MV-4-11 (cell line): ENCODE measurements at places on chromosomes 2 and 18.
A peak's percentile ranks its signal among the peaks of the same experiment; 100 is the strongest.

DNA sequence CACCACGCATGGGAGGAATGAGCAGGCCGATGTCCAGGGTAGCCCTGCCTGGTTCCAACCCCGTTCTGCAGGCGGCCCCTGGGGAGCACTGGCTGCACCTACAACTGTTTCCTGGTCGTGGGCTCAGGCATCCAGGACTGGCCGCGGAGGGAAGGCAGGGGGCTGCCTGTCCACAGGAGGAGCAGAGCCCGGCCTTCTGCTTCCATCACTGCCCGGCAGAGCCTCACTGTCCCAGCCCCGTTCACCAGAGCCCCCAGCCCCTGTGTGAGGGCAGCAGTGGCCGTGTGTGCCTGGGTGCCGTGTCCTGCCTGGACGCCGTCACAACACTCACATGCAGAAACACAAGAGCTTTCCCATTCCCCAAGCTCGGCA lies 56.2 kb downstream of the KCNG2 start:
- DNase-seq: no peak

DNA sequence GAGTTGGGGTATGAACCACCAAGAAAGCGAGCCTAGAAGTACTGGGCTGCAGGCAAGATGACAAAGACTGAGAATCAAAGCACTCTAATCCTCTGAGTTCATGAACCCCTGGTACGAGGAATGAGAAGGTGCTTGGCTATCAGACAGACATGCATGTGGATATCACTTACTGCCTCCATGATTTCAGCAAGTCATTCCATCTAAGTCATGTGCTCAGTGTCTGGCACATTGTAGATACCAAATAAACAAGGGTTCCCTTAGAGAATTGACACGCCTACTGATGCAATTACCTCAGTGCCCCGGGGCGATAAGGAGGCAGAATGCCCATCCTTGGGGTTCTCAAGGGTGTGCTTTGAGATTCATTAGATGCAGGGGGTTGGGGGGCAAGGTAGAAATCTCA lies 125.6 kb upstream of the PKDCC start:
- peak; percentile 81 for DNase-seq

GRCh38 chr2:100197631-100198153 lies 55.3 kb upstream of the AFF3 start:
- no peak for DNase-seq

DNA sequence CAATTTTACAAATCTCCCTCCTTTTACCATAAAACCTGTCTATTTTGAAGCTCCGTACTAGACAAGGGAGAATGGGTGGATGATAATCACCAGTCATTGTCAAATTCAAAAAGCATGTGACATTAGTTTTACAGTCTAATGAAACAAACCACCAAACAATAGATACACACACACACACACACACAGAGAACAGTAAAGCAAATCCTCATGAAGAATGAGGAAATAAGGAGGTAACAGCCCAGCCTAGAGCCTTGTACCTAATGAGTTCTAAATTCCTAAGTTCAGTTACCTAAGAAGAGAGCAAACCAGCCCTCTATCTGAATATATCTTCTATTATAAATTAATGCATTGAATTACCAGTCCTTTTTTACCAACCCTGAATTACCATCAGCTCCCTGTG lies 36.8 kb upstream of the BZW1 start:
- DNase-seq: no peak

DNA sequence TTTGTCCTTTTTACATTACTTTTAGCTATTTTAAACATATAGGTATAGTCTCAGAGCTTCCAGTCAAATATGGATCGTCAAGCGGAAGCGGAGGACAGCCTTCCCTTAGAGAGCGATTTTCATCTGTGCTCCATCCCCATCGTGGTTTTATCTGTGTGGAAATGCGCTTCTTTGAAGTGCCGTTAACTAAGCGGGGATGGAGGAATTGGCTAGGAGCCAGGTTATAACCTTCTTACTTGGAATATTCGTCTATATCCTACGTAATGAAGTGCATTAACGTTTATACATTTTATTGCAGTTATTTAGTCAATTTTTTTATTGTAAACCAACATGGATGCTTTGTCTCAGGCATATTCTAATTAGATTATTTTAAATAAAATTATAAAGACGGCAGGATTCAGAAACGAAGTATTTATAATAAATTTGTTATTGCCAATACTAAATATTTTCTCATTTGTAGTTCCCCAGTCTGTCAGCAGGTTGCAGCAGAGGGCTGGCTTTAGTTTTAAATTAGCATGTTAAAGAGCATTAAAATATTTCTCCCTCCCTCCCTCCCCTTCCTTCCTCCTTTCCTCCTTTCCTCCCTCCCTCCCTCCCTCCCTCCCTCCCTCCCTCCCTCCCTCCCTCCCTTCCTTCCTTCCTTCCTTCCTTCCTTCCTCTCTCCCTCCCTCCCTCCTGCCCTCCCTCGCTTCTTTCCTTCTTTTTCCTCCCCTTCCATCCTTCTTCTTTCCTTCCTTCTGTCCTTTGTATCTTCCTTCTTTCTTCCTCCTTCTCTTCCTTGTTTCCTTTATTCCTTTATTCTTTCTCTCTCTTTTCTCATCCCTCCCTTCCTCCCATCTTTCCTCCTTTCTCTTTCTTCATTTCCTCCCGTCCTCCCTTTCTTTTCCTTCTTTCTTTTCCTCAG lies 80.6 kb upstream of the DOCK10 start:
- peak; percentile 13 for DNase-seq

DNA sequence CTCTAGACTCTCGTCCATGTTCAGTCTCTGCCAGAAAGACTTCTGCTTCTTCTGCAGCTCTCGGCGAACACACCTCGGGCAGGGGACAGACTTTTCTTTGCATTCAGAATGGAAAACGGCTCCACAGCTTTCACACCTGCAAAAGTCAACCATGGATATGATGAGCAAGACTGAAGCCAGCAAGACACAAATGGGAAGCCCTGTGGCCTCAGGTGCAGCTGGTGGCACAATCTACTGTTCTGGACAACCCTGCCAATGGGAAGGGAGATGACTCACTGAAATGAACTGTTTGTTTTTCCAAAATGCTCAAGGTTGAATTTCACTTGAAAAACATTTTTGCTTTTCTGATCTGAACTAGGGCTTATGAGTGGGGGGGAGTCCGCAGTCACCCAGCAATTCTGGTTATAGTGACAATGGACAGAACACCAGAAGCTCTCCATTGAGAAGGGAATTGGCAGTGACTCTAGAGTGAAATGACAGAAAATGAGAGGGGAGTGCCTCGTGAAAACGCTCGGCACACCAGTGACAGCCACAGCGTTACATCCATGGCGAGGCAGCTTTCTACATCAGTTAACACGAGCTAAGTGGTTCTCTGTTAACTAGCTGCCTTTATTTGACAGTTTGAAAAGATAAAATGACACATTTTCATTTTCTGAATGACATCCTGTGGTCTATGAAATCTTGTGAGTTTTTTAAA lies 58.8 kb upstream of the FZD5 start:
- no peak for DNase-seq

DNA sequence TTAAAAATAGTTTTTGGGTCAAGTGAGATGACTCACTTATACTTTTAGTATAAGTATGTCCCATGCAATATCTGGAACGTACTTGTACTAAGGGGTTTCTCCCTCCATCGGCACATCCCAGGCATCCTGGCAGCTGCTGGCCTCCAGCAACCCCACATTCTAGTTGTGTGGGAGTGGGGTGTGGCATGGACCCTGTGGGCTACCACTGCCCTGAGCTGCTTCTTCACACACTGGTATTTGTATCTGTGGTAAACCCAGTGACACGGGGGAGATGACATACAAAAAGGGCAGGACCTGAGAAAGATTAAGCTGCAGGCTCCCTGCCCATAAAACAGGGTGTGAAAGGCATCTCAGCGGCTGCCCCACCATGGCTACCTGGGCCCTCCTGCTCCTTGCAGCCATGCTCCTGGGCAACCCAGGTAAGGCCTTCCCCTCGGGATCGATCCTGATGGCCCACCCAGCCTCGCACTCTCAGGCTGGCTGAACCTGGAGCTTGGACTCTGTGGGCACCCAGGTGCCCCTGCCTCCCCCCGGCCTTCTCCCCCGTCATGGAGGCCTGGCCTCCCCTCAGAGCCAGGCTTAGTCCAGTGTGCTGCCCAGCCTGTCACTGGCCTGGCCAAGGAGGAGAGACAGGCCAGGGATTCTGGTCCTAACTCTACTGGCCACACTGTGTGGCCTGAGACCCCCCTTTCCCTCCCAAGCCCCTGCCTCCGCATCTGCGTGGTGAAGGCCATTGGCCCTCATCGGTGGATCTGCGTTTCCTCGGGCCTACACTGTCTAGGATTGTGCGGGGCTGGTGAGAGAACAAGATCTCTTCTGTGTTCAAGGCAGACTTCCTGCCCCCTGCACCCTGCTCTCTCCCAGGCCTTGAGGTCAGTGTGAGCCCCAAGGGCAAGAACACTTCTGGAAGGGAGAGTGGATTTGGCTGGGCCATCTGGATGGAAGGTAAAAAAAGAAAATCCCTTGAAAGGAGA lies at the start of gene GNLY:
Gene GNLY (plus strand): TSS at position 307 of the 974 bp plus-strand sequence. CDS start 61 bp downstream, at position 368.
- peak; percentile 36 for DNase-seq

- peak; percentile 72 for DNase-seq
These were observed 57.1 kb downstream of the ZFP36L2 start for GRCh38 chr2:43169099-43169945.

DNA sequence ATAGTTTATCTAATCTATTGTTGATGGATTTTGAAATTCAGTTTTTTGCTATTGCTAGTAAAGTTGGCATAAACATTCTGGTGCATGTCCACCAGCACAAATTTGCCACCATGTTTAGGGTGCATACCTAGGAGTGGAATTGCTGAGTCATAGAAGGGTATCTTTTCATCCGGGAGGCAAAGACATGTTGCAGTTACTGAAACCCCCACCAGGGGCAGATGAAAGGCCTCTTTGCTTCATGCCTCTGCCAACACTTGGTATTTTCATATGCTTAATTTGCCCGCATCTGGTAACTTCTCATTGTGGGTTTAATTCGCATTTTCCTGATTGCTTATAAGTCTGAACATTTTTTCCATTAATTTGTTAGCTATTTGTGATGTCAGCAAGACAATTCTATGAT lies 8.2 kb downstream of the DCC start:
- DNase-seq: no peak

DNA sequence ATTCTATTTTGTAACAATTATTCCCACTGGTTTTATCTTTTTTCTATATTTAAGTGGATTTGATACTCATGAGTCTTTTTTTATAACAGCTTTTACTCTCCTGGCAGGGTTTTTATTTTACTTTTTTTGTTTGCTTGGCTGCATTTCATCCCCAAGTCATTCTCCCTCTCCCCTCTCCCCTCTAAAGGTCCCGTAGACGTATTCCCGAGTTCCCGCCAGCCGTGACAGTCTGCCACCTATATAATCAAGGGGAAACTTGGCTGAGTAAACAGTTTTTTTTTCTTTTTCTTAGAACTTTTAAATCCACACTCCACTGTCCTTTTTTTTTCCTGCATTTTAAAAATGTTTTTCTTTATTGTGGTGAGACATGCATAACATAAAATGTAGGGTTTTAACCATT lies 433.1 kb upstream of the HS6ST1 start:
- DNase-seq: no peak

DNA sequence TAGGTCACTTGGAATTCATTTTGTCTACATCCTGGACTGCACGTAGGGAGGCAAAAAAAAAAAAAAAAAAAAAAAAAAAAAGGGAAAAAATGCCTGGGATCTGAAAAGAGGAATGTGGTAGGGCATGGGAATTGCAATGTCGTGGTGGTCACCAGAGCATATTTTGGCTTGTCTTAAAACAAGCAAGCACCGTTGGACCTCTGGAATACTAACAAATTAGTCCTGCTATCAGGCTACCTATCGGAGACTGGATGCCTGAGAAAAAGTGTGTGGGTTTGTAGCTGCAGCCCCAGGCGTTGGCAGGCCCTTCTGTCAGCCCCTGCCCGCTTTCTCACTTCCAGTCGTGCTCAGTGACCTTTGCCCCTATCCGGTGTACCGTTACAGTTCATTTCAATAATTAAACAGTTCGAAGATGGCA lies 588.5 kb upstream of the ZEB2 start:
- no peak for DNase-seq

DNA sequence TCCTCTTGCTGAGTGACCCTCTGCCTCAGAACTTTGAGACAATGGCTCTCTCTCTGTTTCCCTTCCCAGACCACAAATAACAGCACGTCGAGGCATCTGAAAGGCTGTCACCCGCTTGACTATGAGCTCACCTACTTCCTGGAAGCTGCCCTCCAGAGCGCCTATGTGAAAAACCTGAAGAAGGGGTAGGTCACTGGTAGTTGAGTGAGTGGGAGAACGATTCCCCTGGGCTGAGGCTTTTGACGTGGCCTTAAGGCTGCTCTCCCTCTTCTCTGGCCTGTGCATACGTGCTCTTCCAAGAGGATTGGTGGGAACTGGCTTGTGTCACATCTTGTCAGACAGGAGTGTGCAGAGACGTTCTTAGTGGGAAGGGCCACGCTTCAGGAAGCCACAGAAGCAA lies 63.1 kb upstream of the MCFD2 start:
- peak; percentile 40 for DNase-seq

DNA sequence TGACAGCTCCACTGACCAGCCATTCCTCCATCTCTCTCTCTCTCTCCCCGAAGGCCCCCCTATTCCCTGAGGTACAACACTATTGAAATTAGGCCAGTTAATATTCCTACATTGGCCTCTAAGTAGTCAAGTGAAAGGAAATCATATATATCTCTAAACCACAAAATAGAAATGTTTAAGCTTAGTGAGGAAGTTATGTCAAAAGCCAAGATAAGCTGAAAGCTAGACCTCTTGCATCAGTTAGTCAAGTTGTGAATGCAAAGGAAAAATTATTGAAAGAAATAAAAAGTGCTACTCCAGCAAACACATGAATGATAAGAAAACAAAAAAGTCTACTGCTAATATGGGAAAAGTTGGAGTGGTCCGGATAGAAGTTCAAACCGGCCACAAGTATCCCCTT lies 301.3 kb upstream of the RBMS1 start:
- peak; percentile 38 for DNase-seq

- DNase-seq: no peak
These were observed 1.7 kb downstream of the PNKD start for GRCh38 chr2:218271865-218272530.

DNA sequence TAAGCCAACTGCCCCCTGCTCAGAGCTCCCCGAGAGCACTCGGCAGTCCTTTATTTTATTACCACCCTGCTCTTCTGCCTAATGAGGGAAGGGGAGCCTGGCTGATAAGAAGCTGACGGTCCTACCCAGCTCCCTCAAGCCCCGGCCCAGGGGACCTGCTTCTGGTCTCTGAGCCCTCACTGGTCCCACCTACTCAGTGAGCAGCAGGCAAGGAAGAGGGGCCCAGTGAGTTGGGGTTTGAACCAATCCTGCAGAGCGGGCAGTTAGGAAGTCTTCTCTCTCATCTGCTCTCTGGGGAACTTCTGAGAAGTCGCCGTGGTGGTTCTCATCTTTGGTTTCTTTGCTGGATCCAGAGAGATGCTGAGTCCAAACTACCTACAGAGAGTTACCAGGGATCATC lies 218.9 kb downstream of the NDUFA10 start:
- no peak for DNase-seq

DNA sequence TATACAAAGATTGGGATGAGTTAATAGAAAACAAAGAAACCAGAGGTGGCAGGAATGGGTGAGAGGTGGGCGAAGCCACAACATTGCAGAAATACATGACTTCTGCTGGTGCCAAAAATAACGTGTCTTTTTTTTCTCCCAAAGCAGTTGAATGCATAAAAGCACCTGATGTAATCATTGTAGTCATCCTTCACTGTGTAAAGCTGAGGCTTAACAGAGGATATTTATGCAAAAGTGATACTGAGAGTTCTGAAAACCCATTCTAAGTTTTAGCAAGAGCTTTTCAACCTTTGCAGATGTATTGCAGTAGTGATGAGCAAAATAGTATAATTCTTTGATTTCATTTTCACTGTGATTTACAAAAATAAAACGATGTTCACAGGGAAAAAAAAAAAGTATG lies 173.0 kb downstream of the PTGR3 start:
- DNase-seq: no peak

GRCh38 chr2:205773989-205774388 lies 91.7 kb downstream of the NRP2 start:
- no peak for DNase-seq

- DNase-seq: no peak
These were observed 791.9 kb downstream of the TRIB2 start for GRCh38 chr2:13508671-13509070.
